ENCODE measurements at places on chromosomes 4 and X.

- DNase-seq = no peak
These were observed 5.1 kb upstream of the TASL start for GRCh38 chrX:30582664-30583063.

DNA sequence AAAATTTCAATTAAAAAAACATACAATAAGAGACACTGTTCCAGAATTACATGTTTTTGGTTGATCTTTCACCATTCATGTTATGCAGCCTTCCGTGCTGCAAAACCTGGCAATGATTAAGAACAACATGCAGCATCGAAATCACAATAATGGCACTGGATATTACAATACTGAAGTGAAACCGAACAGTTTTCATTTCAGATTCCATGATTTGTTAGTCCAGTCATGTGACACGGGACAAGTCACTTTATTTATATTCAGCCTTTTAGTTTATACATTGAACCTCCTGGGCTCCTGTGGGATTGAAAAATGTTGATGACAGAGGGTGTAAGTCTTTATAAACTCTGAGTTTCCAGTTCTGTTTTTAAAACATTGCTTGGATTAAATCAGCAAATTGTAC, 142.5 kb upstream of the TTC29 start:
- DNase-seq = no peak

DNA sequence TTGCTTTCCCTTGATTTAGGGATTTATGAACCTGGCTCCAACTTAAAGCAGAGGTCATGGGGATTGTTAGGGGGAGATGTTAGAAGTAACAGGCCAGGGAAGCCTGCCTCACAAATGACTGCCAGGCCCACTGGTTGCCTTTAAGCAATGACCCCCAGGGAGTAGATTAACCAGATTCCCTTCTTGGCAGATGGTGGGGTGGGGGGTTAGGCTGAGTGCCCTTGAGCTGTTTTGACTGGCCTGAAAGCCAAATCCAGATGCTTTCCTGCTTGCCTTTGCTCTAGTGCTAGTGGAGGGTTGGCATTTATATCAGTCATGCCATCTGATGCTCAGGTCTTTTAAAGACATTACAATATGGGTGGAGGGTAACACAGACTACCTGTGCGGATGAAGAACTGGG, 128.1 kb downstream of the TMEM164 start:
- DNase-seq = no peak

- no peak for DNase-seq
These were observed 338.0 kb downstream of the SPOCK3 start for GRCh38 chr4:166896254-166896653.

- DNase-seq = no peak
These were observed 212.1 kb upstream of the POF1B start for GRCh38 chrX:85591536-85591935.

- no peak for DNase-seq
These were observed 212.2 kb downstream of the CBR4 start for GRCh38 chr4:168797738-168798375.

GRCh38 chrX:149762696-149763614, 10.9 kb upstream of the HSFX1 start:
- DNase-seq = no peak

DNA sequence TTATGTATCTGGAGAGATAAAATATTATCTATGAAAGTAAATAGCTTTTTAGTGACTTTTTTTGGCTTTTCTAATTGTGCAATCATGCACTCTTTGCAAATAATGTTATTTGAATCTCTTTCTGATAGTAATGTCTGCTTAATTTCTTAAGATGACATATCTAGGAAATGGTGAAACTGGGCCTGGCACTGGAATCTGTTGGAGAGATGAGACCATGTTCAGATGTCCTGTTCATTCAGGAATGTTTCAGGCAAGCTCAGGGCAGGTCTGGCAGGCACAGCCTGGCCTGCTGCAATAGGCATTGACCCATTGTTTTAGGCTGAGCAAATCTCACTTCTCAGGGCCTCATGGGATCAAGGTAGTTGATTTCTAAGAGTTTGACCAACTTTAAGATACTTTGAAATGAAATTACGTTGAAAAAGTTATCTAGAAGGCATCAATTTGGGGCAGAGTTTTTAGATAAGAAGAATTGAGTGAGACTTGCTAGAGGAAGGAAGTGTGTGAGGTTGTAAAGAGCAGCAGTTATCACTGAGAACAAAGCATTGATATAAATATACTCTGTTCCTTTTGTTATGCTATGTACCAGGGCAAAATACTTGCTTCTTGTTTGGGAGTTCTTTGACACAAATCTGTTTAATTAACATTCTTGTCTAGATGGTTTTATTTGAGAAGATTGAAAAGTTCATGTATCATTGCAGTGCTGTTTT, 133.0 kb upstream of the LEF1 start:
- DNase-seq = no peak

DNA sequence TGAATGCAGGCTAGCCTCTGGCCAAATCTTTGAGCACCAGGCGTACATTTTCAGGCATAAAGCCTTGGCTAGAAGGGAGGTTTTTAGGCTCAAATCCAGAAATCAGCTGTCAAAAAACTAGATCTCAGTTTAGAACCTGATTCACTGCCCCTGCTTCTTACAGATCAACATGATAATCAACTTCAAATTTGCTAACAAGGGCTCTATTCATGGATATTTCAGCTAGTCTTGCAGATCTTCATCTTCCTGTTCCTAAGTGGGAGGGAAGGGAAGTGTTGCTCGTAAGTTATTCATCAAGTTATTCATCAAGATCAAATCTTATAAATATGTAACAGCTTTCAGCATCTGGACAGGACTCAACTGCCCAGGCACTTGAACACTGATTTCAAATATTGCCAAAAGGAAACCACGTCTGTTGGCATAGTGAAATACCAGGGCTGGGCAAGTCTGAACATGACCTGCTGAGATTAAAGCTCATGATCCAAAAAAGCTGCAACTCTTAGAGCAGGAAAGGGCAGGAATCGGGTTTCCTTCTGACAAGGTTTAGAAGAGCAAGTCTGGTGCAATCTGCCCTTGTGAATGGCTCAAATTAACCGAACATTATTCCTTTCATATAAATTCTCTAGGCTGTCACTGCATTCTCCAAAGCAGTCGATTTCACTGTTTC, 200.3 kb downstream of the PDGFC start:
- no peak for DNase-seq

- DNase-seq = peak; percentile 32
These were observed 78.6 kb downstream of the CAMK2D start for GRCh38 chr4:113682730-113683537.

DNA sequence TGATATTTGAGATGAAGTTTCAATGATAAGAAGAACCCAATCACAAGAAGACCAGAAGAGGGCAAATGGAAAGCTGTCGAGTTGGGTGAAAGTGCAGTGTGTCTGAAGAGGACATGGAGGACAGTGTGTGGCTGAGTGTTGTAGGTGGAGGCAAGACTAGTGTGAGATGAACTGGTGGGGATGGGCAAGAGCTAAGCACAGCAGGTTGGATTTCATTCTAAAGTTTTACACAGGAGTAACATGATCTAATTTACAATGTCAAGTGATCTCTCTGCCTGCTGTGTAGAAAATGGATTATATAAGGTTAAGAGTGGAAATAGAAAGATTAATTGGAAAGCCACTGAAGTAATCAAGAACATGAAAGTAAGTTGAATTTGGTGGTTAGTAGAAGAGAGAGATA, 208.6 kb upstream of the ETNPPL start:
- no peak for DNase-seq

GRCh38 chr4:183602557-183603027, 56.4 kb downstream of the RWDD4 start:
- DNase-seq = no peak

DNA sequence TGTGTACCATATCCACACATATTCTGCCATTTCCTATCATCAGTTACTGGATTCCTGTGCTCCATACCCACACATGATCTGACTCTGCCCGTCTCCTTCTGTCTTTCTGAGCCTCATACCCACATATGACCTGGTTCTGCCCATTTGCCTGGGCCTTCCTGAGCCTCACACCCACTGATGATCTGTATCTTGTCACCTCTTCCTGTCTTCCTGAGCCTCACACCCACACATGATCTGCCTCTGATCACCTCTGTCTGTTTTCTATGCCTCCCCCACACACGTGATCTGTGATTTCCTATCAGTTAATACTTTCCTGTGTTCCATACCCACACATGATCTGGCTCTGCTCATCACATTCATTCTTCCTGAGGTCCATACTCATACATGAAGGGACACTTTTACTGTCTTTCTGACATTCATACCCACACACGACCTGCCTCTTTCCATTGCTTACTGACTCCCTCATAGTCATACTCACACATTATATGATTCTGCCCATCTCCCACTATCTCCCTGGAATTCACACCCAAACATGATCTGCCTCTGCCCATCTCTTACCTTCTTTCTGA, 32.5 kb downstream of the SCML1 start:
- DNase-seq = no peak

- DNase-seq = peak; percentile 5
These were observed 81.9 kb downstream of the FAM114A1 start for GRCh38 chr4:38949411-38950051.

DNA sequence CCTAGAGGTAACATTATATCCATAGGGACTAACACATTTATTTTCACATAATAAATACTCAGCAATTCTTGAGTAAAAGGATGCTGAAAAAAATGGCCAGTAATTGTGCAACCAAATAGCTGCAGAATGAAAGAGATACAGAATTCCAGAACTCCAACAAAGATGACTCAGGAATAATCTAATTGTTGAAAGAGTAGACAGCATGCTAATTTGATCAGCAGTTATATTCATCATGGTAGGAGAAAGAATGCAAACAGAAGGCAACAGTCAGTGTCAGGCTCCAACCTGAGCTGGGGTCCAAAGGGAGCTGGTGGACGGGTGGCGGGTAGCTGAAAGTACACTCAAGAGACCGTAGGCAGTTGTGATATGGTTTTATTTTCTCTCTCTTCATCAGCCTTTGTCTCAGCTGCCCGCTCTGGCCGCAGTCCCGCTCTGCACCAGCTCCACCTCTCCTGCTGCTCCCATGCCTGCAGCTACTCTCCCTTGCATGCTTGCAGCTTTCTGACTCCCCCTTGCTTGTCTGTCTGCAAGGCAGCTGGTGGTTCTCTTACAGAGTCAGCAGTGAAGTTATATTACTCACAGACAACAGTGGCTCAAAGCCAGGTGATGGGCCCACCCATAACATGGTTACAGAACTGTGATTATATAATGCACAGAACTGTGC, 1150.1 kb downstream of the STIM2 start:
- DNase-seq = no peak

- peak; percentile 45 for DNase-seq
These were observed 15.8 kb downstream of the ZCCHC12 start for GRCh38 chrX:118839334-118839958.

GRCh38 chrX:133722756-133723155, 262.6 kb downstream of the GPC3 start:
- no peak for DNase-seq

GRCh38 chrX:42678133-42678532, 99.8 kb downstream of the PPP1R2C start:
- no peak for DNase-seq

DNA sequence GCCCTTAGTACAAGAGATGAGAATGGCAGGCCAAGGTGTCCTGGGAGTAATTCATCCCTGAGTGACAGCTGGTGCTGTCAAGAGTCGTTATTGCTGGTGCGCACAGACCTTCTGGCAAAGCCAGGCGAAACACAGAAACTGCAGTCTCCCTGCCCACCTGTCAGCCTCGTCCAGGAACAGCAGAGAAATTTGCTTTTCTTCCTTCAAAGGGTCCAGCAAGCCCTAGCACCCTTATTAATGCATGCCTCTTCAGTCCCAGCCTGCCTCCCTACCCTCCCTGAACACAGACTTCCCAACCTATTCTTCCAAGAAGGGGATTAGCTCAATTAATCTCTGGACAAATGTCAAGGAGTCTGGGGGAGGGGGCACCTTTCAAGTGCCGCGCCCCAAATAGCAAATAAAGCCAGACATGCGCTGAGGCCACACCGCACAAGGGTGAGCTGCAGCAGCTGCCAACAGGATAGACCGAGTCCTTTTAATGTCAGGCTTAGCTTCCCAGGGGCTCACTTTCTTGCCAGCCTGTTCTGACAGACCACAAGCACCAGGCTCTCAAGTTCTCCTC, 250.7 kb upstream of the RASGEF1B start:
- DNase-seq = no peak

- DNase-seq = no peak
These were observed 35.9 kb downstream of the SLC9A6 start for GRCh38 chrX:136021160-136021559.

- no peak for DNase-seq
These were observed 46.3 kb downstream of the RASSF6 start for GRCh38 chr4:73573794-73574528.

GRCh38 chrX:26138274-26138673, at the start of gene MAGEB18:
Gene MAGEB18, plus strand, starts transcription at chrX:26138343. Its CDS starts 643 bp downstream, at chrX:26138986.
- DNase-seq = no peak

- no peak for DNase-seq
These were observed 123.0 kb upstream of the TLR3 start for GRCh38 chr4:185945906-185946305.

DNA sequence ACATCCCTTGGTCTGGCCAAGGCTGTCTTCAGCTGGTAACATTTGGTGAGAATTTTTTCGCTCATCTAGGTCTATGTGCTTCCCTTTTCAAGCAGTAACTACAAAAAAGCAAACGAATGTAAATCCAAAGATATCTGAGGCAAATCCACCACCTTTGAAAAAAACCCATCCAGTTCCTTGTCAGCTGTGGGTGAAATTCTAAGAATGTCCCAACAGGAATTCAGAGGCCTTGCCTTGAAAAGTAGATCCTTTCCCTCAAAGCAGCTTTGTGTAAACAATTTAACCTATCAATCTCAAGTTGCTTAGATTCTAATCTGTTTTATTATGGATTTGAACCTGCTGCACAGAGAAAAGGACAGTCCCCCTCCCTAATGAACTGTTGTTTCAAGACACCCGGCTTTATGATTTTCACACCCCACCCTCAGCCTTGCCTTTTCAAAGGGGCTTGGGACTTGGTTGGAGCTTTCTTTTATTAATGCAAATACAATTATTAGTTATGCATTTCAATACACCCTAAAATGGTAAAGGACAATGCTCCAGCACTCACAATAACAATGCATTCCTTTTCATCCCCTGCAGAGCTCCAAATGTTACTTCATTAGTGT, 166.6 kb downstream of the LDB2 start:
- no peak for DNase-seq

DNA sequence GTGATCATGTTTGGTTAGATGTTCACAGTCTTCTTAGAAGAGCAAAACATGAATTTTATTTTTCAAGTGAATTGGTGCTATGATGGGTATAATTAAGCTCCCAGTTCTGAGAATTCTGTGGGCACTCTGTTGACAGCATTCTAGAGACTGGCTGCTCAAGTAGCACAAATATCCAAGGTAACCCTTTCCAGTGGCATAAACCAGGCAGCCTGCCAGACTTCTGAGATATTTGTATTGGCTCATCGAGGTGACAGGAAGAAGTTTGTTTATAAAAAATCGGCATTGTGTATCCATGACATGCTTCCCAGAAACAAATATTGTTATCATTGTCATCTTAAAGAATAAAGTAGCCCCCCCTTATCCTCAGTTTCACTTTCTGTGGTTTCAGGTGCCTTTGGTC, 28.3 kb downstream of the LANCL3 start:
- DNase-seq = no peak

GRCh38 chr4:137700072-137700471, 167.8 kb upstream of the PCDH18 start:
- DNase-seq = no peak

GRCh38 chr4:56512166-56512565, 6.6 kb downstream of the ARL9 start:
- DNase-seq = no peak
